ENCODE measurements at places on chromosomes 11 and 22. TPM values are rescaled to one million over a fixed set of nuclear protein-coding genes. Genes with fewer than 3 reads are reported as not detected.

Gene PGA4
- not detected for total RNA-seq

Gene PATE2
- not detected for total RNA-seq

Gene GLYAT
- total RNA-seq, result not detected

Gene GDPD4
- total RNA-seq, result 0.44 TPM

Gene OR52E4
- not detected for total RNA-seq

Gene SCN2B
- total RNA-seq, result not detected
